ENCODE measurements at places on chromosomes 7 and 10.

DNA sequence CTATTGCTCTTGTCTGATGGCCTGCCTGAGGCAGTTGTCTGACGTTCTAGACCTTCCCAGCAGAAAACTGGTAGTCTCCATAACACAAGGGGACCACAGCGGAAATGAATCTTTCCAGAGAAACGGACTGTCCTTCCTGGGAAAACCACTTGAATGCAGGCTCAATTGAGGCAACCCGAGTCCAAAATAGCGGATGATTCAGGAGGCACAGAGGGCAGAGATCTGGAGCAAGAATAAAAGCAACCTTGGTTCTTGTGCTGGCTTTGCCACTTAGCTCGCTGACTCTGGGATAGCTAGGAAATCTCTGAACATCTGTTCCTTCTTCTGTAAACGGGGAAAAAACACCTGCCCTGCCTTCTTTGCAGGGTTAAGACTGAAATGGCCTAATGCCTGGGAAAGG, 178.8 kb downstream of the NEURL1 start:
- no peak for DNase-seq

- DNase-seq, result no peak
These were observed 484.9 kb downstream of the GPAM start for GRCh38 chr10:111698711-111699110.

- DNase-seq, result peak; percentile 16
These were observed 149.8 kb upstream of the HDAC9 start for GRCh38 chr7:18345641-18346234.

GRCh38 chr10:33739031-33739430, 404.6 kb upstream of the NRP1 start:
- no peak for DNase-seq

GRCh38 chr10:37390926-37391325, 265.5 kb downstream of the ANKRD30A start:
- DNase-seq, result no peak

DNA sequence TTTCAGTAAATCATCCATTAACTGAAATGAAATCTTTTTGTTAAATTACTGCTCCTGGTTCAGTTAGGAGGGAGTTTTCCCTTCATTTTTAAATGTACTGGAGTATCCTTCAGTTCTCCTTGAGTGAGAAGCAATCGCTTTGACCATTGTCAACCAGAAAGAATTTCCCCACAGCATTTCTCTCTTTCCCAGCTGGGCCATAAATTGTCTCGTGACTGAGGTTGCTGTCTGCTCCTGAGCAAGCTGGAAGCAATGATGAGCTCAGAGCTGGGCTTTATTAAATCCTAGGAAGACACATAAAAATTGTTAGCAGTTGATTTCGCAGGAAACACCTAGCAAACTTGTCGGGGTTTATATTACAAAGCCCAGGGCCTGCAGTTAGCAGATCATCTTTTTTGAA, 102.0 kb upstream of the INSYN2A start:
- no peak for DNase-seq

DNA sequence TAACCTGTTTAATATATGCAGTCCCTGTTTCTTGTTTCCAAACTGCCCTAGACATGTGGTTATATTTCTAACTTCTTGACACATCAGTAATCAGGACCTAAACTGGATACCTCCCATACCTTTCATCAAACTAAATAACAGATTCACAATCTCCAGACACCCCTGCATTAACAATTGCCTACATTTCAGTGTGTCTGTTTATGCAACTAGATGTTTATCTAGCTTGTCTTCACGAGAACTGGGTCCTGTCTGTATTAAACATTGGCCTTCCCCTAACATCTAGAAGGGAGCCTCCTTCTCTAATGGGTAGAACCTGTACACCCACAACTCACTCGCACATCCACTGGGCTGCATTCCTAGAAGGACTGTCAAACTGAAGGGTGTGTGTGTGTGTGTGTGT, 683.7 kb upstream of the FZD8 start:
- DNase-seq, result no peak

DNA sequence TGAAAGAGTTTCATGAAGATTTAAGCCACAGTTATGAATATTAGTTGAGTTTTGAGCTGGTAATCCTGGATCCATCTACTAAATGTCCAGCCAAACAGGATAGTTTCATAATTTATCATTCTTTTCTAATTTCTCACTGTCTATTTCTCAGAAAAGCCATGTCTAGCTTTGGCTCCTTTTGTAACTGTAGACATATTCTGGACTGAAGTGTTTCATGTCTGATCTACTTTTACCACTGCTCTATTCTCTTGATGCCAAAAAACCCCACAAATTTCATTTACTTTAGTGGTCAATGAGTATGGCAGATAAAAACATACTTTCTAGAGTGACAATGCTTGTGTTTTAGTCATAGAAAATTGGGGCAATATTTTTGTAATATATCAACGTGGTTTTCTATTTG, 61.2 kb downstream of the ICA1 start:
- DNase-seq, result no peak

DNA sequence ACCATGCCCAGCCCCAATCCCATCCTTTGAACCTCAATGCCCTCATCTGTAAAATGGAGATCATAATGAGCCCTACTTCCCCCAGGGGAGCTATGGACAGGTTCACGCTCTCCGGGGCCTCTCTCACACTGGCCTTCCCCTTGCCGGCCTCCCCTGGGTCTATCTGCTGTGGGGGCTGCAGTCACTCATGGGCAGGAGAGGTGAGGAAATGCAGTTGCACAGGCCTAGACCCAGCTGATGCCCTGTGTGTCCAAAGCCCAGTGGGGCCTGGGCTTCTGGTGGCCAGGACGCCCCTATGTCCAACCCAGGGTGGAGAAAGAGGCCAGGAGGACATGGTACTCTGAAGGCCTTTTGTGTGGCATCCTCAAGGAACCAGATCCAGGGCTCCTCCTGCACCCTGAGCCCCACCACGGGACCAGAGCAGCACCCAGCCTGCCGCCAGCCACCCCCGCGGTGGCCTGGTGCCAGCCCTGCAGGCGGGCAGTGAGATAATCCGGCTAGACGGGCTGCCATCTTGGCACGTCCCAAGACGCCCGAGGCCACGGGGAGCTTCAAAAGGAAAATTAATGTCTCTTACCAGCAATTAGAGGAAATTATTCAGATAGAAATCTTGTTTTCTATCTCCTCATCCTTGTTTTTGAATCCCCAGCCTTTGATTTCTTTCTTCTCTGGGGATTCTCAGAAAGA, 39.0 kb downstream of the MYL10 start:
- no peak for DNase-seq

- no peak for DNase-seq
These were observed 68.9 kb upstream of the CARD11 start for GRCh38 chr7:3112479-3113134.

DNA sequence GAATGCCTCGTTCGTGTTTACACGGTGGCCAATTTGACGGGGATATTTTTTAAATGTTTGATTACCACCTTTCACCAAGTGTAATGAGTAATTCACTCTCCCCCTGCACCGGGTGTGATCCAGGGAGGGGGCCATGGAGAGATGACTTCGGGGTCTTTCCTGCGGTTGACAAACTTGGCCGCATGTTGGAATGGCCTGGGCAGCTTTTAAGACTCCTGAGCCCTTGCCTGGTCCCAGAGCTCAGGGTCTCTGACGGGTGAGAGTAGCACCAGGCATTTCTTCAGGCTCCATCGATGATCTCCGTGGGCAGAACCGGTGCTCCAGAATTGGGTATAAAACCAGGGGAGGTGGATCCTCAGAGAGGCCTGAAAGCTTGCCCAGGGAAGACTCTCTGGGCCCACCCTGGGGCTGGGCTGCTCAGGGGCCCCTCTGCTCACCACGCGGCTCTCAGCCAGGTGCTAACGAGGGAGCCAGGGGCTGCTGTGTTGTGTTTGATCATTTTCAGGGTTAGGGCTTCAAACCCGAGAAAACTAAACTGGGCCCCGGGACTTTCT, 882 bp downstream of the ZNF282 start:
- DNase-seq, result no peak

DNA sequence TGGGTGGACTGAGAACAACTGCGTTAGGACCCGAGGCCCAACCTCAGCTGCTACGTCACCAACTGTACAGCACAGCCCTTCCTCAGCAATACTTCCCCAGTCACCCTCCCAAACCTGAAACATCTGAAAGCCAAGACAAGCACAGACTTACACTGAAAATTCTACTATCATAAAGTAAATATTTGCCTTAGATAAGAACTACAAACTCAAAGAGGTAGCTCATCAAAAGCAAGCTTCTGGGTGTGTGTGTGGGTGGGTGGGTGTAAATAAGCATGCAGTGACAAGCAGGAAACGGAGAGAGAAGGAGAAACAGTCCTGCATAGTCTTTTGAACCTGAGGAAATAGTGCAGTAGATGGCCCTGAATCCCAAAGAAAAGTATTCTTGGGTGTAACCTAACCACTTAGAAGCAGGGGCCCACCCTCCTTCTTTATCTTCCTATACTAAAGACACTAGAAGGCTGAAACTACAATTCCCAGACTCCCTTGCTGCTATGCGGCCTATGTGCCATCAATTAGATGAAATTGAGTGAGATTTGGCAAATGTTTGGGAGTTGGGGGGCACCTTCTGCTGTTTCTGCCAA, 18.7 kb downstream of the SLC25A13 start:
- DNase-seq, result no peak

DNA sequence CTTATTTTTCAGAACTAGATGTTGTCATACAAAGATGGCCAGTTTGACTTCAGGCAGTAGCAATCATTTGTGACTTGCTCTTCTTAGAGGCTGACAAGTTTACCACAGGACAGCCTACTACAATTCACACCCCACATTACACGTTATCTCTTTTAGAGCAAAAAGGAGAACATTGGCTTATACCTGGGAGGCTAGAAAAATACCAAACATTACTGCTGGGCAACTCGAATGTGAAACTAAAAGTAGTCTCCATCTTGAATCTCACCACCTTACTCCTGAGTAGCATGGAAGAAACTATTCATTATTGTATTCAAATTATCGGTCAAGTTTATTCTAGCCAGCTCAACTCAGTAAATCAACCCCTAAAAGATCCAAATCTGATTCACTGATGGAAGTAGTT, 90.7 kb upstream of the TMEM26 start:
- DNase-seq, result no peak

DNA sequence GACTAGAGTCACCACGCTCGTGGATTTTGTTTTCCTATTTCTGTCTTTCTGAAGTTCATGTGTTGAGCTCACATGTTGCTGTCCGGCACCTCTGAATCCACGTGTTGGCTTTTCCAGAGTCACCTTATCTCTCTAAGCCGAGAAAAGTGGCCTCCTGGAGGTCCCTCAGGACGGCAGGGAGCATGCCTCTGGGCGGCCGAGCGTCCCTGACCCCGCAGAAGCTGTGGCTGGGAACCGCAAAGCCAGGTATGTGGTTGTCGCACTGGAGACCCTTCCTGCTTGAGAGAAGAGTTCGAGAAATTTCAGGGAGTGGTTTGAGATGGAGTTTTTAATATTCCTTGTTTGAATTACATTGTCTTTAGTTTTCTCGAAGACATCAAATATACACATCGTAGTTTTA, 12.6 kb downstream of the IQCE start:
- no peak for DNase-seq

- no peak for DNase-seq
These were observed 92.5 kb downstream of the COL13A1 start for GRCh38 chr10:69894156-69894555.

- no peak for DNase-seq
These were observed 4.5 kb upstream of the DGKI start for GRCh38 chr7:137850972-137851945.

DNA sequence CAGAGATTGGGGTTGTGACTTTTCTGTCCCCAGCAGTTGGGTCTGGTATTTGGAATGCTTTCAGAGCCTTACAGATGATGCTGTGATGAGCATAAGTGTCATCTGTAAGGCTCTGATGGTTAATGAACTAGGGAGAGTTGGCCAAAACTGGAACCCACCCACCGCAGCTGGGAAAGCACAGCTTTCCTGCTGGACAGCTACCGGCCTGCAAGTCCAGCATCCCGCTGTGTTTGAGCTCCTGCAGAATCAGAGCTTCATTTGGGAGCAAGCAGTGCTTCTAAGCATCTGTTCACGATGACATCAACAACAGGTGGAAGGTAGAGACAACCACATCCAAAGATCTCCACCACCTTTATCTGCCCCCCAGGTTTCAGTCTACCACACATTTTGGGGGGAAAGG, 11.7 kb downstream of the UCN3 start:
- DNase-seq, result no peak

- DNase-seq, result no peak
These were observed 8.4 kb downstream of the TCF7L2 start for GRCh38 chr10:112958275-112958995.

- DNase-seq, result no peak
These were observed 111.3 kb downstream of the PTEN start for GRCh38 chr10:87974769-87975168.

DNA sequence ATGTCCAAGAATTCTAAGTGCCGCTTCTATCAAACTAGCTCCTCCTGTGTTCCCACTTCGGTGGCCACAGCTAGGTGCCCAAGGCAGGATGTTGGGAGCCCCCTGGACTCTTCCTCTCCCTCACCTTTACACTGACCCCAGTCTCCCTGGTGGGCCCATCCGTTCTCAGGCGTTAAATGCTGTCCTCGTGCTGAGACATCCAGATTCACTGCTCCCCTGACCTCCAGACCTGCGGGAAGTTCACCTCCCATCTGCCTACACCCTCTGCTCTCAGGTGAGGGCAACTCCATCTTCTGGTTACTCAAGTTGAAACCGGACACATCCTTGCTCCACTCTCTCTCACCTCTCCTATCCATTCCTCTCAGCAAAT, 114.3 kb downstream of the ARHGAP22 start:
- DNase-seq, result no peak
